ENCODE measurements at places on chromosomes 5 and 9.

GRCh38 chr9:132039284-132039683 lies 40.4 kb downstream of the MED27 start:
- DNase-seq, result no peak

DNA sequence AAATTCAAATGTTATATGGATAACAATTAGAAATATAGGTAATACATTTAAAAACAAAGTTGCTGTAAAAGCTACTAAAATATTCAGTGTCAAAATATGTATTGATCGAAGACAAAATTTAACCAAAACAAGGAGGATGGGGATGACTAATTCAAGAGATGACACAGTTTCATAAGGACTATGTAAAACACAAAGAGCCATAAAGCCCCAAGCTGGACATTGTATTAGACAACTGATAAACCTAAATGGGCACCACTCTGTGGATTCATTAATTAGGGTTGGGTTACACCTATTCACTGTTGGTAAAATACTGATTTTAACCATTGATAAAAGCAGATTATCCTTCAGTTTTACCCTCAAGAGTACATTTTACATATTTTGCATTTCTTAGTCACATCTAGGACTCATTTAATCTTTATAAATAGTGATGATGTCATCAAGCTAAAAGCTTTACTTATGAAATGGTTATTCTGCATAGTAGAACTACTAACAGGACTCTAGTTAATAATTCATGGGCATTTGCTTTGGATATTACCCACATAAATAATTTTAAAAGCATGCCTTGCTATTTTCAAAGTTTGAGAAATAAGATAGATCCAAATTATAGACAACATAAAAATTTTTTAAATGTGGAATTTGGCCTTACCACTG lies 13.7 kb downstream of the TUT7 start:
- no peak for DNase-seq

DNA sequence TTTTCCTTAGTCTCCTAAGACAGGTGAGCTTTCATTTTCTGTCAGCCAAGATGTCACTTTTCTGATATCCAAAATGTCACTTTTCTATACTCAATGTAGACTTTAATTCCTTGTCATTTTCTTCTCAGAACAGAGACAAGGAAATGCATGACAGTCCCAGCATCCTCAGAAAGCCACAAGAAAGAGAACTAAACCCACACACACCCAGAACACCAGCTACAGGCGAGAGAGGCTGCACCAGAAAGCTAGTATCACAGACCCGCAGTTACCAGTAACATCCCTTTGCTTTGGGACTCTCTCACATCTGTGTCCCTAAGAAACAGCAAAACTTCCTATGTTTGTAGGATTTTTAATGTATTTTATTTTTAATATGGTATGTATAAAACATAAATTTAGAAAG lies 17.1 kb downstream of the TRMO start:
- DNase-seq, result no peak

GRCh38 chr9:109060191-109060590 lies 46.9 kb upstream of the CTNNAL1 start:
- no peak for DNase-seq

- DNase-seq, result no peak
Measured at GRCh38 chr5:42912184-42912798, 100.6 kb upstream of the SELENOP start.

DNA sequence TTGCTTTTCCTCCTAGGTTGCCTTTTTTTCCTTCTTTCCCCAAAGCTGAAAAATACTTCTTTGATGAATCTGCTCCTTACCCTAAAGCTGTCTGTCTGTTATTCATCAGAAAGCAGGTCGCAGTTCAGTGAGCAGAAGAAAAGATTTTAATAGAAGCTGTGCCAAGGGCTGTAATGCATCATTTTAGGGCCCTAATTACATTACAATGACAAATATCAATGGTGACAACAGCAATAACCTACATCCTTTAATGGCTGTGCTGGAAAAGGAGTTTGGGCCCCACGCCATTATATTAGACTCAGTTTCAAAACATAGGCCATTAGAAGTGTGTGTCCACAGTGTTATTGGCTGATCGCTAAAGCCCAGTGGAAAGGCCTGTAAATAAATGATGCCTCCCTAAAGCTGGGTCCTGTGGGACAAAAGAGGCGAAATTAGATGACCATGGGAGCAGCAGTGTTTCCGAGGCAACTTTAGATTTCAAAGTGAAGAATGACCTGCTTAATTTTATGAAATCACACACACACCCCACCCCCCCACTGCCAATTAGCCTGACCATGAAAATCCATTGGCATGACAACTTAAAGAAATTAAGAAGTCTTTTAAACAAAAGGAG lies 38.4 kb downstream of the TLE4 start:
- DNase-seq, result no peak

DNA sequence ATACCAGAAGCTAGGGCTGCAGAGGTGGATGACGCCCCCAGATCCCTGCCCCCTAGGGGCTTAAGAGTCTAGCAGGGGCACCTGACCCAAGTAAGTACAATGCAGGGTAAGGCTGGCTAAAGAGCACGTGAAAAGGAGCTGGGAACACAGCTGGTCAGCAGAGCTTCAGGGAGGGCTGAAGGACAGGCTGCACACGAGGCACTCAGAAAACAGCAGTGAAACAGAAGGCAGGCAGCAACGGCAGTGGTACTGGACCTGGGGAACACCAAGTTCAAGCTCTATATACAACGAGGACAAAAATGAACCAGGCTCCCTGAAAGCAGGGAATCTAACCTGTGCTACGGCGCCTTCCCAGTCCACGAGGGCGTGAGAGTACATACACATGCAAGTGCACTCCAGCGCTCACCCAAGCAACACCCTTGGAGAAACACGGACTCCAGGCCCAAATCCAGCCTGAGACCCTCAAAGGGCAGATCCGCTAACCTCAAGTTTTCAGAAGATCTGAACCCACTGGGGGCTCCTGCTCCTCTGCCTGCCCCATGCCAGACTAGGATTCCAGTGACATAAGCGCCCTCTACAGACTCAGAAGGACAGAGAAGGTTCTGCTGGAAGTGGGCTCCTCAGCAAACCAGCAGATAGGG lies 57.4 kb downstream of the PSMB7 start:
- no peak for DNase-seq

DNA sequence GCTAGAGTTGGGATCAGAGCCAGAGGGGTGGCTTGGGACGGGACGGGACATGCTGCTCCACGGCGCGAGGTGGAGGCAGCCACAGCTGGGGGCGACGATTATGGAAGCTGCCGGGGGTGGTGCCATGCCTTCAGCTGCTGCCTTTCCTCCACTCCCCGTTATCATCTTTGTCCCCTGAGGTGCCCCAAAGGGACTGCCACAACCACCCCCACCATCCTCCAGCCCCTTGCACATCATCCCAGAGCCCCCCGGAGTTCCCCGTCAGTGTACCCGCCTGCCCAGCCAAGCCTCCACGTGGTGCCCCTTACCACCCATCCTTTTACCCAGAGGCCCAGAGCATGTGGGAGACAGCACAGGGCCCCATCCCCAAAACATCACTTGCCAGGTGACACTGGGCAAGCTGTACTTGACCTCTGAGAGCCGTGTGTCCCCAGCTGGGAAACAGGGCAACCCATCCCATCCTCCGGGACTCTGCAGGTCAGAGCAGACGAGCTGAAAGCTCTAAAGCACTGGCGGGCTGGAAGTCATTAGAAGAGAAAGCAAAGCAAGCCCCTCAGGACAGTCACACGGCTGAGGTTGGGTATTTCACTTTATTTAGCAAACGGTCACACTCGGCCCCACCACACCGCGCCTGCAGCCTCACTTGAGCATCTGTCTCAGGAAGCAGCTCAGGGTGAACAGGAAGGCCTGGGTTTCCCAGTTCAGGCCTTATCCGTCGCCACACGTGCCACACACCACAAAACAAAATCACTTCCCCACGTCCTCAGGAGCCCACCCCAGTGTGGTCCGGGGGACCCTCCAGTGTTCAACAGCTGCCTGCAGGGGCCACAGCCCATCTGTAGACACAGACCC lies 19.5 kb upstream of the MXD3 start:
- DNase-seq, result no peak

GRCh38 chr9:107948086-107948485 lies 458.5 kb upstream of the KLF4 start:
- DNase-seq, result no peak

DNA sequence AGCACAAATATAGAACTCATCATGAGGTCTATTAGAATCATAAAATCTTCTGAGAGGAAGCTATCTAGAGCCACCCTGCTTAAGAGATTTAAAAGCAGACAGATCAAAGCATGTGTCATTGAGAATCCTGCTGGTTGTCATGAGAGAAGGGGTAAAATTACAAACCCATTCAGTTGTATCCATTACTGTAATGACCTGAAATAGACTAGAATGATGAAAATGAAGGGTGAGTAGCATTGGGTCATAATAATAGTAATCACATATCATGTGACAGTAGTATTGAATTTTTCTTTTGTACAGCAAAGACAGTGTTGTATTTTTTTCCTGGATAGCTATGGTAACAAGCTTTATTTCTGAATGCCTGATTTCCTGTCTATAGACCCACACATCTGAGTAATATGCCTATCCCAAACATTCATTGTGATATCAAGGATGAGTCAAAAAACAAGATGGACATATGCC lies 149.0 kb downstream of the PDE4D start:
- DNase-seq, result no peak

DNA sequence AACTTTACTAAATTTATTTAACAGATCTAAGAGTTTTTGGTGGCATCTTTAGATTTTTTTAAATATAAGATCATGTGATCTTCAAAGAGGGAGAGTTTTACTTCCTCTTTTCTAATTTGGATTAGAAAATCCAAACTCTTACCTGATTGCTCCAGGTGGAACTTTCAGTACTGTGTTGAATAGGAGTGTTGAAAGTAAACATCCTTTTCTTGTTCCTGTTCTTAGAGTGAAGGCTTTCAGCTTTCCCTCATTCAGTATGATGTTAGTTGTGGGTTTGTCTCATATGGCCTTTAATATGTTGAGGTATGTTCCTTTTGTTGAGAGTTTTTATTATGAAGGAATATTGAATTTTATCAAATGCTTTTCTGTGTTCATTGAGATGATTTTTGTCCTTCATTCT lies 650.0 kb upstream of the SGCD start:
- no peak for DNase-seq

Measured in GM20000 (cell line).